ENCODE measurements at places on chromosomes 2 and 18. TPM values are rescaled to one million over a fixed set of nuclear protein-coding genes. Genes with fewer than 3 reads are reported as not detected.

GTF2A1L gene
- polyA plus RNA-seq, result not detected

DNA sequence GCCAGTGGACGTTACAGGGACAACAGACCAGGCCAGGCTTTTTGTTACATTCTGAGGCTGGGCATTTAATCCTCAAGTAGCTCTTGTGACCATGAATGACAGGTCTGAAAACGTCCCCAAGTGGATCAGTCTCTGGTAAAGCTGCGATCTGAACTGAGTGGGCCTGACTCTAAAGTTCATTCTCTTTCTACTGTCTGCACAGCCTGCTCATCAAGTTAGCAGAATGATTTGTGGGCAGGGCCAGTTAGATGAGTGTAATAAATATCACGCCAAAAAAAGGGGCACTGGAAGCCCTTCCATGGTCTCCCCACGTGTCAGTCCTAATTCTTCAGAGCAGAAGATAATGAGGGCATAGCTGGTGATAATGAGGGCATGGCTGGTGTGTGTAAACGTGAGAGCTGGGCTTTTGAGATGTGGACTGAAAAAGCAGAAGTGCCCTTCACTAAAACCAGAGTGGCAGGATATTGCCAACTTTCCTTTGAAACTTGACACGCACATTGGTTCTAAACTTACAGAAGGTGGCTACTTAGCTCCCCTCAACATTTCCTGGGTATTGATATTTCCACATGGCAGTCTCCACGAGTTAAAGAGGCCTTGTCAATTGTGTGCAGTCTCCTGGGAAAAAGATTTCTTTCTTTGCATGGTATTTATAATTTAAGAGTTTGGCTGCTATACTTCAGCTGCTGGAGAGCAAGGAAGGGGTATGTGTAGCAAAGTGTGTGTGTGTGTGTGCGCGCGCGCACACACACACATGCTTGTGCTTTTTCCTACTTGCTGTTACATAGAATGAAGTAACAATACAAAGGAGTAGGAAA, 72.7 kb upstream of the LYPD6B start:
- no peak for DNase-seq

DNA sequence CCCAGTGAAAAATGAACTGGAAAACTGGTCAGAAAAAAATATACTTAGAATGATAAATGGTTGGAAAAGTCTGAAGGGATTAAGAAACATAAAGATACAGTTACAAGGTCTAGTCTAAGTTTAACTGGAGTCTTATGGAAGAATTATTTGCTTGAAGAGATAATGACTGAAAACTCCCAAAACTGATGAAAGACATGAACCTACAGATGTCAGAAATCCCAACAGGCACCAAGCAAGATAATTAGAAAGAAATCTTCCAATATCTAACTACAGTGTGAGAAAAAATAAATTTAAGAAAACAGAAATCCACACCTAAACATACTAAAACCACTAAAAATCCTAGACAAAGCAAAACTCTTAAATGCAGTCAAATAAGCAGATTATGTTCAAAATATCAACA, 19.4 kb downstream of the SS18 start:
- DNase-seq, result no peak

- DNase-seq, result no peak
Observed at GRCh38 chr2:7612969-7613368, 695.8 kb downstream of the RNF144A start.

DNA sequence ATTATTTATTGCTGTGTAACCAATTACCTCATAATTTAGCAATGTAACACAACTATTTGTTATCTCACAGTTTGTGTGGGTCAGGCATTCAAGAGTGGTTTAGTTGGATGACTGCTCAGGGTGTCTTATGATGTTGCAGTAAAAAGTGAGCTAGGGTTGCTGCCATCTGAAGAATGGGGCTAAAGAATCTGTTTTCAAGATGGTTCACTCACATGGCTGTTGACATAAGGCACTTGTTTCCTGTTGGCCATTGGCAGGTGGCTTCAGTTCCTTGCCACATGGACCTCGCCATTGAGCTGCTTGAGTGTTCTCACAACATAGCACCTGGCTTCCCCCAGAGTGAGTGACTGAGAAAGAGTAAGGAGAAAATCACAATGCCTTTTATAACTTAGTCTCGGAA, 123.2 kb downstream of the TMEM17 start:
- no peak for DNase-seq

RAB10 gene
- polyA plus RNA-seq, result 21.7 TPM

GRCh38 chr2:181239201-181239799, 217.9 kb upstream of the ITGA4 start:
- peak; percentile 20 for DNase-seq

Measured in B cell (primary cell).